ENCODE measurements at places on chromosomes 13 and 19.

GRCh38 chr13:25210842-25211569, 38.9 kb upstream of the AMER2 start:
- no peak for DNase-seq

GRCh38 chr13:57629821-57630235, 1.7 kb upstream of the PCDH17 start:
- peak; percentile 96 for DNase-seq

DNA sequence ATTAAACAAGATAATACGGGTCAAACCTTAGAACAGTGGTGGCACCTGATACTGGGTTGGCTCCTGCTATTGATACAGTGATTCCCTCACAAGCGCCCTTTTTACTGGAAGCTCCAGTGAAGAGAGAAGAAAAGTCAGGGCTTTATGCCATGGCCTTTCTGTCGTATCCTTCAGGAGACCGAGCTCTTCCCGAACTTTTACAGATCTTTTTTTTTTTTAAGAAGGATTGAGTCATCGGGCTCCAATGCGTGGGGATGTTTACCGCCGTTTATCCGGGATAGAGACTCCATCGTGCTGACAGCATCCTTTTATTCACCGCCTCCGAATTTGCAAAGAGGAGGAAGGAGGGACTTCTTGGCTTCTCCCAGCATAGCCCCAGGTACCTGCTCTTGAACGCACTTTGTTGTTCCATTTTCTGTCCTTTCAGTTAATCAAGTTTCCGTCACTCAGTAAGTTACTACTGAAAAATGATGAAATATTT, 574 bp downstream of the ZNF227 start:
- no peak for DNase-seq

DNA sequence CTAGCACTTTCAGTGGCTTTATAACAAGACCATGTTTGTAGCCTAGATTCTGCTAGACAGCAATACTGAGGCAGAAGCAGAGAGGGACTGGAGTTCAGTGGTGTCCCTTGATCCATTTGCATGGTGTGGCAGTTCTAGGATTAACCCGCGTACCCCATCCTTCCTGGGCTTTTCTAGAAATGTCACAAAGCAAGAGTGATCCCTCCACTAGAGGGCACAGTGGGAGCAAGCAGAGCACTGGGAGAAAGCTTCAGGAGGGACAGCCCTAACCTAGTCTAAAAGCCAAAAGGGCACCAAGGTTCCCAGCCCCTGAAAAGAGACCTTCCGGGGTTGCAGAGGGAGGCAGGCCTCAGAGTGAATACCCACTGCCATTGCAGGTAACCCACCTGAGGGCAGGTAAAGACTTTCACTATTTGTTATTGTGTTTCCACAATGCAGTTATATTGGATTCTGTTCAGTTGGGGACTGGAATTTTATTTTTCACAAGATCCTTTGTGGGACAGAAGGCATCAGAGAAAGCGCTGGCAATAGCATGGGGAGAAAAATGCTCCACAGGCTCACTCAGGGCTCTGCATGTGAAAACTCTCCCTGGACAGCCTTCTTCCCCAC, 170.6 kb downstream of the FLT1 start:
- DNase-seq, result no peak

DNA sequence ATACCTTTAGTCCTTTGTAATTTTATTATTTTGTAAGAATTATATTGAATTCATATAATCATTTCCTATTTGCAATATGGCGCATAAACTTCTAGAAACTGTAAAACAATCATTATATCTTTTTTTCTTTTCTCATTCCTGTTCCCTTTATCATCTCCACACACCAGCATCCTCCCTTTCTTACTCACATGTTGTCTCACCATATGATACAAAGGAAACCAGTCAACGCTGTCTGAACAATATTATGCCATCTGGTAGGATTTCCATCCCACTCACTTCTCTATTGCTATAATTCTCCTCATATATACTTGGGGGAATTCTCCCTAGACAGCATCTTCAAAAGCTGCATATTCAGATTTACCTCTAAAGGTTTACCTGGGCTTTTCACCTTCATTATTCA, 389.8 kb downstream of the NDFIP2 start:
- no peak for DNase-seq

All from posterior vena cava (tissue), 2 donors.